ENCODE measurements at places on chromosomes 1 and 21.
A peak's percentile ranks its signal among the peaks of the same experiment; 100 is the strongest.

- no peak for DNase-seq
Measured at GRCh38 chr1:245822996-245823395, 668.2 kb downstream of the KIF26B start.

DNA sequence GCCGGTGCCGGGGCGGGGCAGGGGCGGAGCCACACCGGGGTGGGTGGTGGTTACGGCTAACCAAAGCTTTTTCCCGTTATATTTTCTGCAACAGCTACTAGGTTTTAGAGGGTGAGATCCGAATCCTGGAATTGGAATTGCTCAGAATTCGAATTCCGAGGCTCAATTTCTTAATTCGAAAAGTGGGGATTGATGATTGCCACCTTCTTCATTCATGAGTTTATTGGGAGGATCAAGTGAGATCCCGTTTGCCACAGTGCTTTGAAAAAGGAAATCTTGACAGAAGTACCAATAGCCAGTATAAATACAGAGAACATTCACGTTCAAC, 207 bp upstream of the SVBP start:
- no peak for DNase-seq

- DNase-seq = no peak
Measured at GRCh38 chr1:168752171-168752832, 23.3 kb upstream of the DPT start.

DNA sequence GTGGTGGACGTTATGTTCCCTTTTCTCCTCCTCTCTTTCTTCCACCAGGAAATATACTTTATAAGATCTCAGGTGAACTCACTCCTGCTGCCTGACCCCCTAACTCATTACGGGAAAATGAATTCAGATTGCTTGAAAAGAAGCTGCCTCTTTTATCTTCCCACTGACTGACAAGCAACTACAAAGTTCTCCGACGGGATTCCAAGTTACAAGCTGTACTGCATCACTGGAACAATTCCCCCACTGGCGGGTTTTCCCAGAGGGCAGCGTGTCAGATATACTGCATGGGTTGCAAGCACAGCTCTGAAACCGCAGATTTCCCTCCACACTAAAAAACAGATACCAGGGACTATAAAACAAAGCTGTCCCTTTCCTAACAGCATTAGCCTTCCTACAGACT, 390.6 kb downstream of the KCTD3 start:
- DNase-seq = no peak

GRCh38 chr1:9892563-9893528, 17.2 kb downstream of the CTNNBIP1 start:
- DNase-seq = no peak

DNA sequence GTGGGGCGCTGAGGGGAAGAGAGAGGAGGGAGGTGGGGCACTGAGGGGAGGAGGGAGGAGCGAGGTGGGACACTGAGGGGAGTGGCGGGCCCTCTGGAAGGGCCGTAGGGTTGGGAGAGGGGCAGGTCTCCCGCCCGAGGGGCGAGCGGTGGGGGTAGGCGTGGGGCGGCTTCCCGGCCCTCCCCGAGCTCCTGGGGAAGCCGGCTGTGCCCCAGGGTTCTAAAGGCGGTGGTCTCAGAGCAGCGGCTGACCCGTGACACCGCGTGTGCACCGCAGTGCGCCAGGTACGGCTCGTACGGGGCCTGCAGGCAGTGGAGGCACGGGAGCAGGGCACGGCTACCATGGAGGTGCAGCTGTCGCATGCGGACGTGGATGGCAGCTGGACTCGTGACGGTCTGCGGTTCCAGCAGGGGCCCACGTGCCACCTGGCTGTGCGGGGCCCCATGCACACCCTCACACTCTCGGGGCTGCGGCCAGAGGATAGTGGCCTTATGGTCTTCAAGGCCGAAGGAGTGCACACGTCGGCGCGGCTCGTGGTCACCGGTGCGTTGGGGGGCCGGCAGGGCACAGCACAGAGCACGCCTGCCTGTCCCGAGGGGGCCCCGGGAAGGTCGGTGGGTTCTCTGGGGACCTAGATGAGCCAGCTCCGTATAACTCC, 68.5 kb downstream of the OBSCN start:
- peak; percentile 7 for DNase-seq

- DNase-seq = no peak
Measured at GRCh38 chr1:171084091-171084490, 6.6 kb upstream of the FMO3 start.

- peak; percentile 77 for DNase-seq
Measured at GRCh38 chr1:22976461-22977243, 4.0 kb upstream of the LACTBL1 start.

DNA sequence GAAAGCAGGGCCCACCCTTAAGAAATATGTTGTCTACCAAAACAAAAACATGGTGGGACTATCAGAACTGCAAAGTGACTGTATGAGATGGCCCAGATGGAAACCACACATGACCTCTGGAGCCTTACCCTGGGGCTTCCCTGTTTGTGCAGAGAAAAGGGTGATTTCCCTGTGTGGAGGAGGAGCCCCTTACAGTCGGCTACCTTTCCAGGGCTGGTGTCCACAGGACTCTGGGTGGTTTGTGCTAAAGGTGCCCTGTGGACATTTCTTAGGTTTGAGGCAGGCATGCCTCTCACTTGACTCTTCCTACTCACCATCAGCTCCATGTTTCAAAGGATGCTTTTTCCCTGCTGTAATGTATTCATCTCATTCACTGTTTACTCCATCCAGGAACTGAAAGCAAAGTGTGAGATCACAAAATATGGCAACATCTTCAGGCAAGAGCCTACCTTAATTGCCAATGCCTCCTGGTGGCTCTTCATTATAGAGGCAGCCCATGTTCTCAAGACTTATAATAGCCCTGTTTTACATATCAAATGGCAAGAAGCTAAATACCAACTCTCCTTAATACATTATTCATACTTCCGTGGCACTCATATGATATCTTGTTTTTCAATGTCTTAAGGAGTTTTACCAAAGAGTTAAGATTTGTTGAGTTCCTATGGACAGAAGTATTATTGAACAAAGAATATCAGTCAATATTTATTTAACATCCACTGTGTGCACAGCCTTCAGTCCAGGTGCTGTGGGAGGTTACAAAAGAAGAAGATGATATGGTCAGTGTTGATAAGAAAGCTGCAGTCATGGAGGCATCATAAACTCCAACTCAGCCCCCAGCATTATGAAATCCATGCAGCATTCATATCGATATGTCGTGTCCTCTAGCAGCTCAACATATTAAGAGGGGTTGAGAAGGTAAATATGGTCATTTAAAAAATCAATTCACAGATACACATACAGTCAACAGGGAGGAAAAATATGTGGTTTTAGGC, 15.5 kb upstream of the TFF3 start:
- no peak for DNase-seq

Measured in activated CD4-positive, alpha-beta T cell treated with anti-CD3 and anti-CD28 coated beads, Interleukin-10, Interleukin-2, amounts not matched to agents 100 ng/mL and 50 ng/mL, durations not matched to agents 16 hours and 8 hours (primary cell).